ENCODE measurements at places on chromosomes 5 and 9.

- no peak for DNase-seq
Measured at GRCh38 chr5:28743025-28743715, 1704.8 kb upstream of the CDH9 start.

GRCh38 chr9:124493218-124493617 is 14.0 kb downstream of the NR5A1 start:
- DNase-seq, result no peak

DNA sequence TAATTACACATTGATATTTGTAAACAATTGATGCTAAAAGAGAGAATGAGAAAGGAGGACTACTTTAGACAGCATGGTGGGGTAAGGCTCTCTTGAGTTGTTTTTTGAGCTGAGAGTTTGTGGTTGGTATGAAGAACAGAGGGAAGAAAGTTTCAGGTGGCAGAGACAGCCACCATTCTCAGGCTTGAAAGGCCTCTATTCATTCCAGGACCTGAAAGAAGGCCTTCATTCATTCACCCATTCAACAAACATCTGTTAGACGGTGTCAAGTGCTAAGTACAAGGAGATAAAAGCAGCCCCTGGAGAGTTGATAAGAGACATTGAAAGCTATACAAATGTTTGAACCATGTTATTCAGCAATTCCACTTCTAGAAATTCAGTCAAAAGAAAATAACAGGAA is 21.7 kb upstream of the ADAM19 start:
- no peak for DNase-seq

- no peak for DNase-seq
Measured at GRCh38 chr9:28915202-28915930, 1342.1 kb upstream of the C9orf72 start.

DNA sequence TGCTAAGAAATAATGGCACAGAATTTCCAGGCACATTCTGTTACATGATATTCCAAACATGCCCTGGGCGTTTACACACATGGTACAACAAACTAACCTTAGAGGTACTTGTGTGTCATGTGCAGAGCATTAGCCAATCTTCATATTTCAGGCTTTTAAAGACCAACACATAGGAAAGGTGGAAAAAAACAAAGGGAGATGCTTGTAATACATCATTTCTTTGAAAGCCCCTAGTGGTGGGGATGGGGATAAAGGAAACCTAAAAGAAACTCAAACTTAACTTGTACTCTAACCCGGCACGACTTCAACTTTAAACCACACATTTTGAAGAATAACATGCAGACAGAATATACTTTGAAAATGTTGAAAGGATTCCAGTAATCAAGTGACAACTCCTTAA is 133.6 kb downstream of the PTPRD start:
- DNase-seq, result no peak

GRCh38 chr5:89934069-89934468 is 475.5 kb downstream of the CETN3 start:
- DNase-seq, result no peak
